A172 (cell line): ENCODE measurements at places on chromosomes 1 and 21.

DNA sequence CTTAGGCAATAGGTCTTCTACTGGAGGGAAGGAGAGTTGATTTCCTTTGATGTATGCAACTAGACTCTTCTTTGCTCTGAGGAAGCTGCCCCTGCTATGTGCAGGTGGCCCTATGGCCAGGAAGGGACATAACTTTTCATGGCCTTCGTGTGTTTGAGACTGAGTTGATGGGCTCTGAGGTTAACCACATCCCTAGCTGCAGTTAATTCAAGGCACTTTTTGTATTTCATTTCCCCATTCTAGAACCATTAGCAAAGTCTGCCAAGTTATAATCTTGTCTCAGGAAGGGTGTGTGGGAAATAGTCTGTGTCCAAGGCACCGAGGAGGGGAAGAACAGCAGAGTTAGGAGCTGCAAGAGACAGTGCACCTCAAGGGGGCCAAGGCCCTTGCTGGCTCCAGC lies 2.5 kb downstream of the FCRL4 start:
- DNase-seq = no peak

DNA sequence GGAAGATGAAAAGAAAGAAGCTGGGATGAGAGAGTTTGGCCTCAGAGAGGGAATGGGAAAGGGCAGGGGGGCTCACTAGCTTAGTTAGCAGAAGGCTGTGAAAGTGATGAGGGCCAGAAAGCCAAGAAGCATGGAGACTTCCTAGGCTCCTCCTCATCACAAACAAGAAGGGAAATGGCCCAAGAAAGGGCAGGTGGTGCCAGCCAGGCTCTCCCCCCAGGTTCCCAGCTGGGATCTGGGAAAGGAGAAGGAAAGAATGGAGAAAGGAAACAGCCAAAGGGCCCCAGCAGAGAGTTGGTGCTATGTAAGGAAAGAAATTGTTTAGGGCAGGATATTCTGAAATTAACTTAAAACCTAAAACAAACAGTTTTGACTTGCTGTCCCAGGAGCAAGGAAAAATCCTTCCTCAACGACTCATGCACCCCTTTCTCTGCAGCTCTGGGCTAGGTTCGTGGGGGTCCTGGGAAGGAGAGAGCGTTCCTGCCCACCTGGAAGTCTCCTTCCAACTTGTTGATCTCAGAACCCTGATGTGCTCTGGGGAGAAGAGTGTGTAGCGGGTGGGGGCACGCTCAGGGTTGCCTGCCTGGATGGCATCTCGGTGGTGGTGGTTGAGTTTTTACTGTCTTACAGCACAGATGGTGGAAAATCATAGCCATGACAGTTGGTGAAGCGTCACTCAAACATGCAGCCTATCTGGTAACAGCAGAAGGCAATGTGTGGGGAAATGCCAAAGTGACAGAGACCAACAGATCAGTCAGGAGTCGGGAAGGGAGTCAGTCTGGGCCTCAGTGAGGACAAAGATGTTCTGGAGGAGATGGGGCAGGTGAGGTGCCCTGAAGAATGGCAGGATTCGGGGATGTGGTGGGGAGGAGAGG lies 147.3 kb downstream of the CLIC6 start:
- no peak for DNase-seq

- peak; percentile 99 for DNase-seq
Measured at GRCh38 chr1:202235856-202236837, 42.5 kb downstream of the LGR6 start.

DNA sequence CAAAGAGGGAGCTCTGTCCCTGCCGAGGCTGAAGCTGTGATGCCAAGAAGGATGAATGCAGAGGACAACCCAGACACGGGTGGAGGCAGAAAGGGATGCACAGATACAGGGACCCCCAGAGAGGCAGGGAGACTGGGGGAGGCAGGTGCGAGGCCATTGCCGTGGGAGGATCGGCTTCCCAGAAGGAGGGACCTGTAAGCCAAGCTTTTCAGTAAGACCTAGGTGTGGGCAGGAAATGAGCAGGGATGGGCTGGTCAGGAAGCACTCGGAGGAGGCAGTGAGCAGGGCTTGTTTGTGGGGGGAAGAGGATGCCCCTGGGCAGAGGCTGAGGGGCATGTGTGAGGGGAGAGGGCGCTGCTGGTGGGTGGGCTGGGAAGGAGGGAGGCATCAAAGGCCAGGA lies 67.7 kb upstream of the WNT4 start:
- no peak for DNase-seq

- no peak for DNase-seq
Measured at GRCh38 chr1:212520299-212520698, 87.6 kb downstream of the NENF start.

DNA sequence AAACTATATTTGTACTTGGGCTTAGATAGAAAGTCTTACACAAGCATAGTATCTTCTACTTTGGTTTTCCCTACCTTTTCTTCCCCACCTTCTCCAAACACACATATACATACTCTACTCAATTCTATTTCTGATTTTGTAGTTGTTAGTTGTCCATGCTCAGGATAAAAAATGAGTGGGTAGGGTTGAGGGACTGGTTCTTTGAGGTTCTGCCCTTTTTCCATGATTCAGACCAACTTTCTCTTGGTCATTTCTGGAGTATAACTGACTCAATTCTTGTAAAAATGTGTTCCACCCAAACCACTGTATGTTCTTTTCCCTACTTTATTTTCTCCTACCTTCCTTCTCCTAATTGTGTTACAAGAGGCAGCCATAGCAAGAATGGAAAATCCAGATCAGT lies 3.3 kb downstream of the CFAP126 start:
- no peak for DNase-seq

DNA sequence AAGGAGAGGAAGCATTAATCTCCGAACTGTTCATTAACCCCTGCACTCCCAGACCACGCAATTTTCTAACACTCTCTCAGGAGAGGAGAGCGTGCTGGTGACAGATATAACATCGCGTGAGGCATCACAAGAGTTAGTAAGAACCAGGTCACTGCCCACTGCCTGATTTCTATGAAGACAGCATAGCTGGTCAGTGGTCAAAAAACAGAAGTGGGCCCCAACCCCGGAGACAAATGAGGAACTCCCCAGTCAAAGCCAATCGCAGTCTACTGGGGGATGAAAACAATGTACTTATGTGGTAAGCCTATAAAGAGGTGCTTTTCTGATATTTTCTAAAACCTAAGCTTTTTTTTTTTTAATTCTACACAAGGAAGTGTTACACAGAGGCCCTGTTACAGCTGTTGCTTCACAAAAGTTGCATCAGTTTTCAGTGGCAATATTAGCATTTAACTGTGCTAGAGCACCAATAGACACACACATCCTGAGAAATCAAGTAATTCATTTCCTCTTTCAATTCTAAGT lies 231.8 kb upstream of the IRF2BP2 start:
- no peak for DNase-seq

GRCh38 chr1:56780826-56781225 lies 38.4 kb downstream of the FYB2 start:
- no peak for DNase-seq

DNA sequence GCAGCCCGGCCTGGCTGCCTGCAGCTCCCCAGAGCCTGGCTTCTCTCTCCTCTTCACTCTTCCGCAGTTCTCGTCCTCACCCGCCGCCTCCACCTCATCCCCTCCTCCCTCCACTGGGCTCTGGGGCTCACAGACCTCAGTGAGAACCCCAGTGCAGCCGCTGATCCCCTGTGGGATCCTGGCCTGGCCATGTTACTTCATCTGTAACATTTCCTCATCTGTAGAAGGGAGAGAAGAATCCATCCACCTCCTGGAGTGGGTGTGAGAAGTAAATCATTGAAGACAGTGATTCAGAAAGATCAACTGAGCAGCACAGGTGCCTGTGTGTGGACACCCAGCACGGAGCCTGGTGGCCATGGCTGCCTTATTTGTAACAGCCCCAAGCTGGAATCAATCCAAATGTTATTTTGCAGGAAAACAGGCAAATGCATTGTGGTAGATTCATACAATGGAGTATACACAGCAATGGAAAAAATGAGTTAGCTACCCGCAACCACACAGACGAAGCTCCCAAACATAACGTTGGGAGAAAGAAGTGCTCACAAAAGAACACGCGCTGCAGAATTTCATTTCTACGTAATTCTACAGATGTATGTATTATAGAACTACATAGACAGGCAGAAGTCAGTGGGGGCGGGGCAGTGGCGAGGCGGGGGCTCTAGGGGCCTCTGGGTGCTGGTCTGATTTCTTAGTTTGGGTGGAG lies 8.7 kb downstream of the LAPTM5 start:
- no peak for DNase-seq
